ENCODE measurements at places on chromosomes 4 and X.
A peak's percentile ranks its signal among the peaks of the same experiment; 100 is the strongest.

DNA sequence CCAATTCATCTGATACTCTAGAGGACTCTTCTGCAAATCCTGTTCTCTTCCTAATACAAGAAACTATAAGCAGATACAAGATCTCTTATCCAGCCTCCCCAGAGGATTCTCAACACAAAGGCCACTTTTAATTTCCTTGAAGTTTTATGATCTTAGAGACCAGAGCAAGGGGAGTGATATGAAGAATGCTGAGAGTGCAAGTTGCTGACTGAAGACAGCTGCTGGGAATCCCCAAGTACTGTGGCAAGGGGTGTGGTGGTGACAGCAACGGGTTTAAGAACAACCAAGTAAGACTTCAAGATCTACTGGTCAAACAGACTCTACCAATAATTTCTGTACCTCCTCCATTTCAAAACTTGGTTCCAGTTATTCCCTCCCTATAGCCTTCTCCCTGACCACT lies 7.0 kb downstream of the AMMECR1 start:
- H3K27me3 ChIP-seq, result no peaks in the 10 kb centered on the region
- no peaks in the 10 kb centered on the region for H3K36me3 ChIP-seq
- no peak for DNase-seq
- H3K4me3 ChIP-seq, result no peak overlapping the region
- peaks cover 1% of the 10 kb centered on the region for H3K4me1 ChIP-seq

- peaks cover 14% of the 10 kb centered on the region for H3K4me1 ChIP-seq
- H3K36me3 ChIP-seq, result no peaks in the 10 kb centered on the region
- DNase-seq, result no peak
Measured at GRCh38 chrX:40090961-40091360, 6.8 kb downstream of the BCOR start.

GRCh38 chrX:15815779-15816437 lies 25.6 kb downstream of the ZRSR2 start:
- no peak overlapping the region for H3K4me3 ChIP-seq
- DNase-seq, result no peak
- H3K4me1 ChIP-seq, result no peaks in the 10 kb centered on the region
- no peaks in the 10 kb centered on the region for H3K27me3 ChIP-seq
- no peaks in the 10 kb centered on the region for H3K36me3 ChIP-seq

GRCh38 chr4:113979148-113979904 lies at the start of gene ARSJ:
ARSJ (minus strand) TSS chr4:113979647; CDS start chr4:113978834, 813 bp downstream.
- H3K36me3 ChIP-seq, result no peaks in the 10 kb centered on the region
- H3K27me3 ChIP-seq, result no peaks in the 10 kb centered on the region
- H3K4me1 ChIP-seq, result peaks cover 3% of the 10 kb centered on the region
- peak within 1 kb of the TSS; percentile 50 for H3K4me3 ChIP-seq

DNA sequence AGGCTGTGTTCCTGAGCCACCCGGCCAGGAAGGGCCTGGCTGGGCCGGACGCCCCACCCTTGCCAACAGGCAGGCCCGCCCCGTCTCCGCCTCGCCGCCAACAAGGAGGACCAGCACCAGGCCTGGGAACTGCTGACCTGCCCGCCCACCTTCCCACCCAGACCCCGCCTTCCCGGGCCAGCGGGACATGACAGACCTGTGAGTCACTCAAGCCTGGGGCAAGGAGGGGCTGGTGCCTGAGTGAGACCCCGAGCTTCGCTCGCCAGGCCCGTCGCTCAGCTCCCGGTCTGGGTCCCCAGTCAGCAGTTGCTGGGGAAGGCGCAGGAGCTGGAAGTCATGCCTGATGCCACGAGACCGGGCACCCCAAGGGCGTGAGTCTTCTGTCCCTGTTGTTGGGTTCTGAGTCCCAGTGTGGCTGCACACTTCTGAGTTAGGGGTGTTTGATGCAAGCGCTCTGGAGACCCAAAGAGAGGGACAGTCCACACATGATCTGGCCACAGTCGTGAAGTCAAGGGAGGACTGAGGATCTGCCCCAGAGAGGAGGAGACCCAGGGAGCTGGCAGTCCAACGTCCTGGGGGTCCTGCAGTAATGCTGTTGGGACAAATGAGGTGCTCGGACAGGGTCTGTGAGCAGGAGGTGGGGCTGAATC lies at the start of gene DNASE1L1:
Gene DNASE1L1, minus strand, starts transcription at position 33 of the 650 bp plus-strand sequence. CDS start 3,686 bp downstream, outside the sequence.
- DNase-seq, result no peak
- H3K4me1 ChIP-seq, result 0 out of 2 replicates have a peak, but pooled peaks cover 1% of the 10 kb centered on the region
- H3K4me3 ChIP-seq, result no peak within 1 kb of the TSS
- H3K27me3 ChIP-seq, result no peaks in the 10 kb centered on the region

DNA sequence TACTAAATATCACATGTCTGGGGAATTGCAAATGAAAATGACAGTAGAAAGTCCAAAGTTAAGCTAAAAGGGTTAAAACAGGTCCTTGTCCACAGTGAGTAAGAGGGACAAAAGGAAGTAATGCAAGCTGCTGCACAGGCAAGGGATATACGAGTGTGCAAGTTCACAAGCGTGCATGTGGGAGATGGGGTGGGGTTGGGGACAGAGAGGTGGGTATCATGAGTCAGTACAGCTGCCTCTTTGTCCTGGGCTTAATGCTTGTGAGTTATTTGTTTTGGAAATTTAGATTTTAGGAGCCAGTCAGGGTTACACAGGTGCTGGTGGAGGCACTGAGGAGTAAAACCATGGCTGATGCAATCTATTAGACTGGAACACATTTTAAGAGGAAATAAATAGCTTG lies 3.3 kb upstream of the GPRASP2 start:
- H3K27ac ChIP-seq, result no peak overlapping the region
- H3K36me3 ChIP-seq, result no peaks in the 10 kb centered on the region
- H3K27me3 ChIP-seq, result no peaks in the 10 kb centered on the region
- no peaks in the 10 kb centered on the region for H3K4me1 ChIP-seq

GRCh38 chr4:162104459-162105124 lies 59.2 kb downstream of the FSTL5 start:
- no peak for DNase-seq
- H3K36me3 ChIP-seq, result no peaks in the 10 kb centered on the region
- H3K27me3 ChIP-seq, result no peaks in the 10 kb centered on the region

GRCh38 chr4:17358241-17358640 lies 153.6 kb downstream of the QDPR start:
- no peaks in the 10 kb centered on the region for H3K4me1 ChIP-seq
- no peaks in the 10 kb centered on the region for H3K36me3 ChIP-seq
- H3K27me3 ChIP-seq, result no peaks in the 10 kb centered on the region
- no peak for DNase-seq
- H3K27ac ChIP-seq, result no peak overlapping the region

GRCh38 chrX:16100673-16101072 lies 22.7 kb upstream of the GRPR start:
- no peak overlapping the region for H3K27ac ChIP-seq
- no peaks in the 10 kb centered on the region for H3K27me3 ChIP-seq
- H3K4me3 ChIP-seq, result no peak overlapping the region
- H3K36me3 ChIP-seq, result no peaks in the 10 kb centered on the region
- no peak for DNase-seq

DNA sequence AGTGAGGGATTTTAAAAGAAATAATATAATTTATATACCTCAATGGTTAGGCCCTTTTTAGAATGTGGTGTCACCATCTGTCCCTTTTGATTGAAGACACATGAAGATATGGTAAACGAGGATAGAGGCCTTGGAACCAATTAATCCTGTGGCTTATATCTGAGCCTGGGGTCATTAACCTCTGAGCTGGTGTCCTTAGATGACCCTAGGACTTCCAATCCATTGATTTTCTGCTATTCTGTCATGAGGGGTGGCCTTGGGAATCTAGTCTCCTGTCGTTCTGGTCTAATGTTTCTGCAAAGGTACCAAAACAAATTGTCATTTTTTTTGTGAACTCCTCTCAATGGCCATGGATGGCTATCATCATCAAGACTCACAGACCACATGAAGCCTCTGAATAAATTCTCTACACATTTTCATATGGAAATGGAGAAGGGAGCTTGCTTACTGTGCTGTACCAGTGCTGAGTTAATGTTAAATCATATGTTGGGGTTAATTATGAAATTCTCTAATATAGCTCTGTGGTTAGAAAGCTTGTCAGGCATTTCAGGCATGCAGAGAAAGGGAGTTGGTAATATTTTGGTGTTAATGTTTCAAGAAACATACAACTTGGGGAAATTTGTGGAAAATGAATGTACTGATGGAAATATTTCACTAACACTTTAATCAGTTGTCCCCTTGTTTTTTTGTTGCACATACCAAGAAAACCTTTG lies 204.2 kb upstream of the IL15 start:
- no peak overlapping the region for H3K27ac ChIP-seq
- H3K27me3 ChIP-seq, result no peaks in the 10 kb centered on the region
- no peak for DNase-seq
- no peaks in the 10 kb centered on the region for H3K4me1 ChIP-seq

- no peaks in the 10 kb centered on the region for H3K27me3 ChIP-seq
- no peak for DNase-seq
- no peaks in the 10 kb centered on the region for H3K36me3 ChIP-seq
- H3K4me3 ChIP-seq, result no peak overlapping the region
- no peaks in the 10 kb centered on the region for H3K4me1 ChIP-seq
Measured at GRCh38 chrX:144819406-144819805, 427.9 kb upstream of the SPANXN1 start.

GRCh38 chr4:139085141-139085540 lies 69.6 kb downstream of the NOCT start:
- no peak overlapping the region for H3K27ac ChIP-seq
- H3K27me3 ChIP-seq, result no peaks in the 10 kb centered on the region
- no peak overlapping the region for H3K4me3 ChIP-seq
- no peaks in the 10 kb centered on the region for H3K36me3 ChIP-seq
- DNase-seq, result no peak

GRCh38 chrX:41923211-41923977 lies at the start of gene CASK:
CASK (minus strand) TSS chrX:41923554; CDS start chrX:41922988, 566 bp downstream.
- H3K4me3 ChIP-seq, result peak within 1 kb of the TSS; percentile 74
- H3K4me1 ChIP-seq, result no peaks in the 10 kb centered on the region
- H3K36me3 ChIP-seq, result no peaks in the 10 kb centered on the region
- no peak within 1 kb of the TSS for H3K27ac ChIP-seq
- no peaks in the 10 kb centered on the region for H3K27me3 ChIP-seq

DNA sequence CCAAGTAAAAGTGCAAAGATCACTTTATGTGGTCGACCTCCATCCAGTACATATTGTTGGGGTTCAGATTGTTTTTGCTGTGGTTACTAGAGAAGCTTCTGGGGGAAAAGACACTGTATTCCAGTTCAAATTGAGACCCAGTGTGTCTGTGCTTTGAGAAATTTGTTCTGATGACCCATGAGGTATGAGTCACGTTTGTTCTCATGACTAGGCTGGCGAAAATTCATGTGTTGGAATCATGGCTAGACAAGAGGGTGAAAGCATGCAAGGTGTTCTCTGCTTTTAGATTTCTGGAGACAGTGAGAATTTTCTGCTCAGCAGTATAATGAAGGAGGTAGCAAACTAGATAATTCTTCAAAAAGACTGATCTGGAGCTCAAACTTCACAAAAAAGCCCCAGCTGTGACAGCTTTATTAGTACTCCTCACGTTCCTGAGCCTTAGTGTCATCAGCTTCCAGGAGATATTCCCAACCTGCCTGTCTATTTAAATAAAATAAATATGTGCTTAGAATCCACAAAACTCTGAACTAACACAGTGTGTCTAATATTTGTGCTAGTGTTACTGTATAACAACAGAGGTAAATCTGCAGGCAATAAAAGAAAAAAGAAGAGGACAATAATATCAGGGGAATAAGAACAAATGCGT lies 24.4 kb upstream of the FAM47B start:
- no peaks in the 10 kb centered on the region for H3K27me3 ChIP-seq
- H3K27ac ChIP-seq, result no peak overlapping the region
- no peak overlapping the region for H3K4me3 ChIP-seq
- H3K4me1 ChIP-seq, result no peaks in the 10 kb centered on the region

- H3K36me3 ChIP-seq, result no peaks in the 10 kb centered on the region
- no peaks in the 10 kb centered on the region for H3K27me3 ChIP-seq
- 0 out of 2 replicates have a peak, but pooled peaks cover 2% of the 10 kb centered on the region for H3K4me1 ChIP-seq
- H3K27ac ChIP-seq, result no peak overlapping the region
- DNase-seq, result no peak
- H3K4me3 ChIP-seq, result no peak overlapping the region
Measured at GRCh38 chr4:41455206-41455605, 82.8 kb upstream of the LIMCH1 start.

DNA sequence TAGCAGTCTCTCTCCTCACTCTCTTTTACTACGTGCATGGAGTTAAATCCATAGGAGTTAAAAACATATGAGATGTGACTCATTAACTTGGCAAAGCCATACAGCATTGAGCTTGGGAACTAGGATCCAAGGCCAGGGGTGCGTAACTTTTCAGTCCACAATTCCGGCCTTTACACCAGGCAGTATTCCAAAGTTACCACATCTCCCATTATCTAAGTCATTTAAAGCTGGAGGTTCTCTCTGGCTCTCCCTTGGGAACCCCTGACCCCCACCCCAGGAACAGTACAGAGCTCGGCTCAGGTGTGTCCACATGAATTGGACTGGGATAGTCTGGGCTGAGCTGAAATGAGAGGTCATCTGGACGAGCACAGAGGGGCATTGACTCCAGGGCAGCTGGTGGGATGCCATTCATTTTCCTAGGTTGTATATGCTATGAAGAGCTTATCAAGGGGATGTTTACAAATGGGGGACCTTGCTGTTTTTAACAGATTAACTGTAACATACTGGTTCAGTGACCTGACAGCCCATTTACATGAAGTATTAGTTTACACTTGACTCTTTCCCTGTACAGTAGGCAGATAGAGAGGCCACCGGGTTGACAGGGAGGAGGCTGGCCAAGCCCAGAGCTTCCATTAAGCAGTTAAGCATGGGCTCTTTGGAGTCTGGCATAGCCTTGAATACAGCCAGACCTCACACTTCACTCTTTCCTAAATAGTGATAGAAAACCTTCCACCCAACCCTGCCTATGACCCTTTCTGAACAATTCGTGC lies 128.8 kb downstream of the RAB28 start:
- no peaks in the 10 kb centered on the region for H3K36me3 ChIP-seq
- H3K4me3 ChIP-seq, result no peak overlapping the region
- DNase-seq, result no peak
- H3K27me3 ChIP-seq, result no peaks in the 10 kb centered on the region
- H3K27ac ChIP-seq, result no peak overlapping the region
- no peaks in the 10 kb centered on the region for H3K4me1 ChIP-seq

- no peak for DNase-seq
- no peaks in the 10 kb centered on the region for H3K4me1 ChIP-seq
- no peak overlapping the region for H3K4me3 ChIP-seq
Measured at GRCh38 chr4:67871867-67872266, 11.9 kb downstream of the TMPRSS11D start.

GRCh38 chr4:76806346-76806745 lies 91.6 kb downstream of the SOWAHB start:
- no peaks in the 10 kb centered on the region for H3K36me3 ChIP-seq
- H3K27me3 ChIP-seq, result no peaks in the 10 kb centered on the region
- no peak overlapping the region for H3K27ac ChIP-seq
- H3K4me1 ChIP-seq, result peaks cover 6% of the 10 kb centered on the region

GRCh38 chrX:107619885-107620322 lies 8.4 kb upstream of the PRPS1 start:
- H3K4me3 ChIP-seq, result no peak overlapping the region
- no peak overlapping the region for H3K27ac ChIP-seq
- no peak for DNase-seq

DNA sequence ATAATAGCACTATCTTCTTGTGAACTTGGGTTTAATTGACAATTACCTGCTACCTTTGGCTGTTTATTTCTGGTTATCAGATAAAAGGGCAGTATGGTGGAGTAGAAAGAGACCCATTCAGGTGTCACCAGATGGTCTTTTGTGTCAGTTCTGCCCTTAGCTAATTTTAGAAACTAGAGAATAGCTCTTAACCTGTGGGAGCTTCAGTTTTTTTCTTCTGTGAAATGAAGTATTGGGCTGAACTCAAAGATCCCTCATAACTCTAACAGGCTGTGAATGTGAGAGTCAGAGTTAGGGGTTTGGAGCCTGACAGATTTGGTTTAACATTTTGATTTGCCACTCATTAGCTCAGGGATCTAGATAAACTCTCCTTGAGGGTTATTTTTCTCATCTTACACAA lies 335.2 kb downstream of the PPP1R2C start:
- no peak for DNase-seq
- no peaks in the 10 kb centered on the region for H3K27me3 ChIP-seq
- no peaks in the 10 kb centered on the region for H3K36me3 ChIP-seq

- H3K4me3 ChIP-seq, result no peak overlapping the region
- no peaks in the 10 kb centered on the region for H3K4me1 ChIP-seq
- no peaks in the 10 kb centered on the region for H3K36me3 ChIP-seq
- no peaks in the 10 kb centered on the region for H3K27me3 ChIP-seq
Measured at GRCh38 chrX:72081605-72082320, 50.0 kb downstream of the RTL5 start.
